COR-L47 (cell line): ENCODE measurements at places on chromosomes 7 and 10.

DNA sequence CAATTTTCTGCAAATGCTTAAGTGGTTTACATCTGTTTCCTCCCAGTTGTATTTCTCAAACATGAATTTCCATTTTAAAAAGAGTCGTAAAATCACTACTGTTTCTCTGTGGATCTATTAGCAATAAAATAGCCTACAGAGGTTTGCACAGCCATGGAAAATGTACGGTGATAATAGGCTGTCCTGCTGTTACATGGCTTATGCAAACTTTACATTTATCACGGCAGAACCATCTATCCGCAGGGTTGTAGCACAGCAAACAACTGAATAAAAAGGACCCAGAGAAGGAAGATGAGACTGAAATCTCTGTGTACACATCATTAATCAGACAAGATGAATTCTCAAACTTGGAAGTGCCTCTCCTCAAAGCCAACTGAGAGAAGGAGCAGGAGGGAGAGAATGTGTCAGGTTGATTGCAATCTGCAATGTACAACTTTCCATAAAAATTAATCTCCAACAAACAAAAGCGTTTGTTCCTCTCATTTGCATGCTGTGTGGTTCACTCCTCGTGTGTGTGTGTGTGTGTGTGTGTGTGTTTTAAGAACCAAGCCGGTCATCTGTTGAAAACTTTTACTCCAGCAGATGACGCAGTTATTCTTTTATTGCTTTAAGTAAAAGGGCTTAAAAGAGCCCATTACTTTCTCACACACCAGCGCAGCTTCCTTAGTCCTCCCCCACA is 279.3 kb downstream of the SKAP2 start:
- DNase-seq = peak; percentile 80

GRCh38 chr7:1872191-1873069 is 202.4 kb downstream of the ELFN1 start:
- no peak for DNase-seq

GRCh38 chr7:158740013-158740656 is 35.5 kb upstream of the NCAPG2 start:
- DNase-seq = no peak

DNA sequence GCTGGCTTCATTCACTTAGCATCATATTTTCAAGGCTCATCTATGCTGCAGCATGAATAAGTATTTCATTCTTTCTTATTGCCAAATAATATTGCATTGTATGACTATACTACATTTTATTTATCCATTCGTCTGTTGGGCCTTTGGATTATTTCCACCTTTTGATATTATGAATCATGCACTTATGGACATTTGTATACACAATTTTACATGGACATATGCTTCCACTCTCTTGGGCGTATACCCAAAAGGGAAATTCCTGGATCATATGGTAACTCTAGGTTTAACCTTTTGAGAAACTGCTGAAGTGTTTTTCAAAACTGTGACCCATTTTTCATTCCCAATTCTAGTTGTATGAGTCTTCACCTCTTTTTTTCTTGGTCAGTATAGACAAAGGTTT is 80.3 kb upstream of the GNAI1 start:
- DNase-seq = no peak

- DNase-seq = no peak
Observed at GRCh38 chr10:28664369-28664740, 13.0 kb upstream of the BAMBI start.

DNA sequence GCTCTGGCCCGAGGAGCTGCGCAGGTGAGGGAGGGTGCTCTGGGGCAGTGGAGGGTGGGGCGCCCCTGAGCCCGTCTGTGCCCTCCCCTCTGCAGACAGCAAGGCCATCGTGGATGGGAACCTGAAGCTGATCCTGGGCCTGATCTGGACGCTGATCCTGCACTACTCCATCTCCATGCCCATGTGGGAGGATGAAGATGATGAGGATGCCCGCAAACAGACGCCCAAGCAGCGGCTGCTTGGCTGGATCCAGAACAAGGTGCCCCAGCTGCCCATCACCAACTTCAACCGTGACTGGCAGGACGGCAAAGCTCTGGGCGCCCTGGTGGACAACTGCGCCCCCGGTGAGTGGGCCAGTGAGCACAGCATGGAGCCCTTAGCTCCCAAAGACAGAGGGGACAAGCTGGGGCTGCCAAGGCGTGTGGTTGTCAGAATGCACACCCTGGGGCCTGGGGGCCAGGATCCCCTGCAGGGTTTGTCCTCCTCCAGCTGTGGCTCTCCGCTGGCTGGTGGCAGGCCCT is 5.1 kb downstream of the FLNC start:
- DNase-seq = no peak

- no peak for DNase-seq
Observed at GRCh38 chr7:93258661-93259060, 26.5 kb downstream of the VPS50 start.

DNA sequence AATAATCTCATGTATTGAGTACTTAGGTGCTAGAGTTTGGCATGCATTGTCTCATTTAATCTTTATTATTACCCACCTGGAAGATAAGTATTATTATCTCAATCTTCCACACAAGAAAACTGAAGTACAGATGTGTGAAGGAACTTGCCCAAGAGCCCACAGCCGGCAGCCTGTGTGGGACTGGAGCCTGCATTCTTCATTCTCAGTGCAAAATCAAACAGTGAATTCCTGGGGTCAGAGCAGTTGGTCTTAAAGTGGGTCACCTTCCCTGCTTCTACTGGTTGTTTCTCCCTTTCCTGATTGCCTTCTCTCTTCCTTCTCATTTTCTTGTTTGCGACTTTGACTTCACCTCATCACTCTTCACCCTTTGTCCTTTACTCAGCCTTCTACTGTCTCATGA is 144.7 kb upstream of the LYZL1 start:
- no peak for DNase-seq

DNA sequence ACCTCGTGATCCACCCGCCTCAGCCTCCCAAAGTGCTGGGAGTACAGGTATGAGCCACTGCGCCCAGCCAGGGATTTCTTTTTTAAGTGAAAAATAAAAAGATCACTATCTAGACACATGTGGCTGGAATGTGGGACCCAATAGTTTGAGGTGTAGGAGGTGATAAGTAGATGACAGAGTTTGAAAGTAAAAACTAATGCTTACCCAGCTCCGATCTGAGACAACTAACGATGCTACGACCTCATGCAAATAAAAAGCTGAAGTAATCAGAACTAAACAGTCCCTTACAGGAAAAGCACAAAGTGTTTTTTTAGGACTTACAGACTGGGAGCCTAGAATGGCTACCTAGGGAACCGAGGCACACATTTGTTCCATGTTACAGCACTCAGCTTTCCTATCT is 23.0 kb downstream of the PCGF6 start:
- DNase-seq = no peak

DNA sequence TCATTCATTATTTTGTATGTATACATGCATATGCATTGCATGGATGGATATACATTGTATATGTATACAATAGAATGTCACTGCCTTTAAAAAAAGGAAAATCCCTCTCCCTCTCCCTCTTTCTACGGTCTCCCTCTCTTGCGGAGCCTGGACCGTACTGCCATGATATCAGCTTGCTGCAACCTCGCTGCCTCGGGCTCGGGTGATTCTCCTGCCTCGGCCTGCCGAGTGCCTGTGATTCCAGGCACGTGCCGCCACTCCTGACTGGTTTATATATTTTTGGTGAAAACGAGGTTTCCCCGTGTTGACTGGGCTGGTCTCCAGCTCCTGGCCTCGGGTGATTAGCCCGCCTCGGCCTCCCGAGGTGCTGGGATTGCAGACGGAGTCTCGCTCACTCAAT is 24.4 kb downstream of the IPMK start:
- no peak for DNase-seq

- no peak for DNase-seq
Observed at GRCh38 chr7:2116989-2117591, 115.7 kb downstream of the MAD1L1 start.

- DNase-seq = peak; percentile 32
Observed at GRCh38 chr7:38178695-38179344, 775 bp downstream of the STARD3NL start.

DNA sequence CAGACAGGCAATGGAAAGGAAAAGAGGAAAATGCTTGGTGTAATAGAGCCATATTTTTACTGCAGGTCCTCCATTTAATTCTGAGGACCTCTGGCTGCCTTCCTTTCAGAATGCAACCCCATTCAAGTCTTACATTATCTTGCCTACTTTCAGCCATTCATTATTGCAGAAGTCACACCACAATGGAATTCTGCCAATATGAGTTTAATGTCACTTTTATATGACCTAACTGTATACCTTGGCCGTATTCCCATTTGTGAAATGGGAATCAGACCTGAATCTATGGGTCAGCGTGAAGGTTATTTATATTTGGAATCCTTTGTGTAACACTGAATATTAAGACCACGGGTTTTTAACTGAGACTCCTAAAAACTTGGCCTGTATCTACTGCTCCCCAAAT is 241.7 kb upstream of the AOAH start:
- DNase-seq = peak; percentile 65

DNA sequence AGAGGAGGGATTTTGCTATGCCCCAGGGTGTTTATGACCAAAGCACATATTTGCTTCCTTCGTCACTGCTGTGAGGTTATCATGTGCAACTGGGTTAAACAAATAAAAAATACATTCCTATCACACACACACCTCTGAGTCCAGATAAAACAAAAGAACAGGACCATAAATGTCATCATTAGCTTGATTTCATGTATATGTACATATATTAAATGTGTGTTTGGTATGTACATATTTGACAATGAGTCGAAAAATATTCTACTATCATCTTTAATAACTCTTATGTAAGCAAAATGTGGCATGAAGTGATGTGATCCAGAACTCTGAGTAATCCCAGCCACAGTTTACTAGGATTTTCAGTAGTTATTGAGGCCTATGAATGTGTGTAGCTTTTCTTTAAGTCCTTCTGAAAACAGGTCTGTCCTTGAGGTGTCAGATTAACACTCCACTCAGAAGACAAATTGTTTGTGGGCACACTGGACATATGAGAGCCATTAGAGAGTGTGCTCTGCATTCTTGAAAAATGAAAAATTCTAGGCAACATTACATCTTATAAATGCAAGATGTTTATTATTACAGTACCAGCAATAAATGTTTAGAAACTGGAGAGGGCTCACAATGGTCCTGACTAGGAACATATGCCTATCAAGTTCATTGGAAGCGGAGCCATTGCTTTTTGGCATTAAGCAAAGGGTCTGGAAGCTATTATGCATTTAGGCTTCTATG is 335.1 kb upstream of the SEMA3A start:
- no peak for DNase-seq

GRCh38 chr10:76944640-76945039 is 693.0 kb downstream of the KCNMA1 start:
- DNase-seq = no peak

DNA sequence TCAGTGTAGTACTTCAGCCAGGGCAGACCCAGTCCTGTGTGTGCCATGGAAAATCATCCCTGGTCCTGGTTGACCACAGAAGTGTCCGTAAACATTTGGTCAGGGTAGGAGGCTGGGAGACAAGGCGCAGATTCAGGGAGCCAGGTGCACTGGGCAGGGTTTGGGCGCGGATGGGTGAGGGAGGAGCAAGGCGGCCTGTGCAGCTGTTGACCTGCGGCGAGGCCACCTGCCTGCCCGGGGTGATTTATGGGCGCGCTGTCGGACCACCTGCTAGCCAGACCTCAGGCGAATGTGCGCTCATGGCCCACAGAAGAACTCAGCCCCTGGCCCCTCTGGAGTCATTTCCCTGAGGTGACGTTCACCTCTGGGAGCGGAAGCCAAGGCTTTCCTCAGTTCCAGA is 6.6 kb downstream of the SFRP5 start:
- DNase-seq = peak; percentile 2

GRCh38 chr7:51077987-51078370 is 238.6 kb downstream of the COBL start:
- no peak for DNase-seq

GRCh38 chr10:30227481-30227880 is 121.6 kb downstream of the MTPAP start:
- DNase-seq = no peak

DNA sequence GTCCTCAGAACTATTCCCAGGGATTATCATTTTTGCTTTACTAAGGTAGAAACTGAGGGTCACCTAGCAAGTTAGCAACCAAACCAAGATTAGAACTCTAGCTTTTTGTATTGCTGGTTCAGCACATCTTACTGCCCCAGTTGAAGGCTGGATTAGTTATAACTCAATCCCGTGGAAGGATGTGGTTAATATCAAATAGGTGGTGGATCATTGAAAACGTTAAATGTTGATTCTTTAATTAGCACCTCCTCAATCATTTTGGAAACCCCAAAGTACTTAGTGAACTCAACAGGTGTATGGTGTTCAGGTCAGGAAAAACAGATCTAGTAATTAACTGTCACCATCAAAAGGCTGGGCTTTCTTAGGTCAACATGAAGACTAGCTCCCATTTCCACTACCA is 152.4 kb downstream of the ARID5B start:
- DNase-seq = no peak

DNA sequence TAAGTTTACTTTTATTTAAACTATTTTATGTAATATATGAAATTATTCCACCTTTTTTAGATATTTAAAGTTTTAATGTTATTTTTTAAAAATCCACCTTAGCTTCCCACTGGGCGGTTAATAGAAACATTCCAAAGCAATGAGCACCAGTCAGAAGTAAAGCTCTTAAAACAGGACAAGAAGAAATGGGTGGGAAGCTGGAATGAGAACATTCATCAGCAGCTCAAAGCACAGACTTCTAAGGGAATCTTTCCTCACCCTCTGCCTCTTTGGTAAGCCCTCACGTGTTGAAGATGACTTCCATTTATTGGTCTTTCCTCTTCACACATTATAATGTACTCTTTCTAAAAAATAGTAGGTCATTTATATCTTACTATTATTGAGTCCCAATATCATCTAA is 3.1 kb downstream of the AGMO start:
- no peak for DNase-seq

DNA sequence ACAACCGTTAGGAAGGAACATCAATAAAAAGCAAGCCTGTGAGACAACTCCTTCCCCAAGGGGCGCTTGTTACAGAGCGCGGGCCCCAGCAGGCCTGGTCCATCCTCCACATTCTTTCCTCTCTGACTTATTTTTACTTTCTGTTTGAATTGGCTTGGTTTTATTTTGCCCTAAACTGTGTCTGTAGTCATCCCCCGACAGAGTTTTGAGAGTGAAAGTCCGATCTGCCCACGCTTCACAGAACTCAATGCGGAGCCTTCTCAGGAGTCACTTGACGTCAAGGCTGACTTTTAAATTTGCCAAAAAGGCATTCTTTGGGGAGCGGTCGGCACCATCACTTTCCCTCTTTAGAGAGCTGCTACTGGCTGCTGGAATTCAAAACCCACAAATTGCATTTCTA is 150.1 kb upstream of the KLF6 start:
- no peak for DNase-seq

DNA sequence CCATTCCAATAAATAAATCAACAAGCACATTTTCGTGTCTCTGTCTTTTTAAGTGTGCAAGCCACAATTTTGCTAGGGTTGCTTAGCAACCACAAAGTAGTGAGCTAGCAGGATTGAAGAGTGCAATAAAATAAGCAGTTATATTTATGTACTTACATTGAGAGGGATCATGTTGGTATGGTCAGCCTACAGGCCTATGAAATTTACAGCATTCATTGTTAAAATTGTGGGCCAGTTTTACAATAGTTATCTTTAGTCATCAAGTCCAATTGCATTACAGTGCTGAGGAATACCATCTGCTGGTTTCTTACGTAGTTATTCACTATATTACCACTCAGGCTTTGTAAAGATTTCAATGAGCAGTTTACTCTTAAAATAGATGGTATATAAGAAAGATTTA is 192.5 kb upstream of the POT1 start:
- no peak for DNase-seq

- DNase-seq = no peak
Observed at GRCh38 chr7:106152313-106152665, 40.2 kb upstream of the SYPL1 start.

- no peak for DNase-seq
Observed at GRCh38 chr7:71991586-71991985, 420.6 kb downstream of the CALN1 start.
